ENCODE measurements at places on chromosomes 12 and 14.

- no peak overlapping the region for H3K27ac ChIP-seq
- H3K36me3 ChIP-seq = no peaks in the 10 kb centered on the region
- no peaks in the 10 kb centered on the region for H3K27me3 ChIP-seq
- H3K4me3 ChIP-seq = no peak overlapping the region
- H3K4me1 ChIP-seq = no peaks in the 10 kb centered on the region
Observed at GRCh38 chr12:69423037-69423905, 46.9 kb upstream of the FRS2 start.

DNA sequence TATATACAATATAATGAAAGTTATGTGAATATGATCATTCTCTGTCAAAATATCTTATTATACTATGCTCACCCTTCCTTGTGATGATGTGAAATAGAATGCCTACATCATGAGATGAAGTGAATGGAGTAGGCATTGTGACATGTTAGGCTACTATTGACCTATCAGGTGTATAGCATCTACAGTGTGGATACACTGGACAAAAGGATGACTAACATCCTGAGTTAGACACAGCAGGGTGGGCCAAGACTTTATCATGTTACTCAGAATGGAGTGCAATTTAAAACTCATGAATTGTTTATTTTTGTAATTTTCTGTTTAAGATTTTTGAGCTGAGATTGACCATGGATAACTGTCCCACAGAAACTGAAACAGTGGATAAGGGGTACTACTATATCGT lies 53.4 kb upstream of the NAV3 start:
- H3K27ac ChIP-seq = no peak overlapping the region
- H3K27me3 ChIP-seq = no peaks in the 10 kb centered on the region
- H3K4me3 ChIP-seq = no peak overlapping the region
- no peak for DNase-seq

DNA sequence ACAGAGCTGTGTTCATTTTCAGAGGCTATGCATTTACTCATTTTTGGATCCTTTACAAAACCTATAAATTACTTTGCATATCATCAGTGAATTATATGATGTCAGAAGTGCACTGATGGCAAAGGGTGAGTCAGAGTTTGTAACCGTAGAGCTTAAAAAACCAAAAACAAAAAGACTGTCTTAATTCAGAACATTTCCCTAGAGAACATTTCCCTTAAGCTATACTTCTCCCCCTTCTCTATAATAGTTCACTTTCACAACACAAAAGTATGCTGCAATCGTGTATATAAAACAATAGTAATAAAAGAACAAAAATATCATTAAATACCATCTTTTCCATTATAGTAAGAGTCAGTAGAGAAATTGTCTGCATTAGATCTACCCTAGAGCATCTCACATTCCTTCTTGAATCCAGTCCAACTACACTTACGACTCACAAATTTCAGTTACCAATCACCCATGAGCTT lies 934.9 kb downstream of the LRFN5 start:
- H3K4me1 ChIP-seq = no peaks in the 10 kb centered on the region
- DNase-seq = no peak
- no peak overlapping the region for H3K27ac ChIP-seq
- no peaks in the 10 kb centered on the region for H3K27me3 ChIP-seq

DNA sequence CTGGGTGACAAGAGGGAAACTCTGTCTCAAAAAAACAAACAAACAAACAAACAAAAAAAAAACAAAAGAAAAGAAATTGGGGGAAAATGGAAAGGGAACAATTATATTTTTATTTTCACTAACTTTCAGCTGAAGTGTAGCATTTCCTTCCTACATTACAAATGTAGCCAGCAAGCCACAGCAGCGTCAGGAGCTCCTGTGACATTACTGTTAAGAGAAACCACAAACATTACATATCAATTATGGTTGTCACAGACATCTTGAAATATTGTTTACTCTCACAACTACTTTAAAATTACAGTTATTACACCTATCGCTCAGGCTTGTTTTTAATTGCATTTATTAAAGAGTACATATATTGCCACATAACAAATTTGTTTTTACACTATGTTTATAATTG lies 49.8 kb upstream of the SLC24A4 start:
- H3K4me1 ChIP-seq = no peaks in the 10 kb centered on the region
- no peak for DNase-seq
- no peaks in the 10 kb centered on the region for H3K27me3 ChIP-seq
- H3K36me3 ChIP-seq = no peaks in the 10 kb centered on the region
- no peak overlapping the region for H3K4me3 ChIP-seq

- H3K27me3 ChIP-seq = no peaks in the 10 kb centered on the region
- H3K4me3 ChIP-seq = no peak overlapping the region
- no peak overlapping the region for H3K27ac ChIP-seq
- no peaks in the 10 kb centered on the region for H3K4me1 ChIP-seq
Observed at GRCh38 chr14:25108959-25109358, 59.0 kb upstream of the STXBP6 start.

DNA sequence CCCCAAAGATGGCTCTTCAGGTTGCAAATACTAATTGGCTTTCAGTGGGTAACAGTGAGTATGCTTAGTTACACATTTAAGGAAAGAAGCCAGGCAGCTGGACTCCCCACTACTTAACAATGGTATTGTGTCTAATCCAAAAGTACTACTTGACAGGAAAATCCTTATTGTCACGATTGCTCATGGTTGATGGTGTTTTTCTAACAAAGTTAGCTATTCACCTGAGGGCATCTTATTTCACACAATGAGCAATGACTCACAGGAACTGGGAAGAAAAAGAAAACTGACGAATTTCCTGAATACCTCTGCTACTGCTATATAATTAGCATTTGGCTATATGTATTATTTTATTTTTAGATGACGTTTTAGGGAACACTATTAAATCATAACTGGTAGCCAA lies 33.4 kb upstream of the ALG10 start:
- H3K4me3 ChIP-seq = no peak overlapping the region
- no peak for DNase-seq
- no peak overlapping the region for H3K27ac ChIP-seq
- no peaks in the 10 kb centered on the region for H3K27me3 ChIP-seq

DNA sequence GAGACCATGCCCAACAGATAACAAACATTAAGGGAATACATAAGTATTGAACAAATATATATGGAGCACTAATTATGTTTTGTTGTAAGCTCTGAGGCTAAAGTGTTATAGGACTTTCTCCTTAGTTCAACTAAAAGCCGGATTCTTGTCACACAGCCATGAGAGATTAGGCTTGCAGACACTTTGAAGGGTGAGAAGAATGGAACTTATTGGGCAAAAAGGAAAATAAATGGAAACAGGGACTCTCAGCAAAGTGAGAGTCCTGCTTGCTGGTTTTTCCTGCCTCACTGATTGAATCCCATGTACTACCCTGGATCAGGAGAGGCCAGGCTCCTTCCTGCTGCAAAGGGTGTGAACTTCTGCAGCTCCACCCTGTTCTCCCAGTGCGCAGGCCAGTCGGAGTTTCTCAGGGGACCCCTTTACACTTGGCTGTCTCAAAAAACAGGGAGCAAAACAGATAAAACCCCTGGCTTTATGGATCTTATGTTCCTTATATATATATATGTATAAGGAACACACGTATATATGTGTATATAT lies 77.1 kb upstream of the FUT8 start:
- H3K4me3 ChIP-seq = no peak overlapping the region
- no peaks in the 10 kb centered on the region for H3K36me3 ChIP-seq
- H3K27me3 ChIP-seq = no peaks in the 10 kb centered on the region

DNA sequence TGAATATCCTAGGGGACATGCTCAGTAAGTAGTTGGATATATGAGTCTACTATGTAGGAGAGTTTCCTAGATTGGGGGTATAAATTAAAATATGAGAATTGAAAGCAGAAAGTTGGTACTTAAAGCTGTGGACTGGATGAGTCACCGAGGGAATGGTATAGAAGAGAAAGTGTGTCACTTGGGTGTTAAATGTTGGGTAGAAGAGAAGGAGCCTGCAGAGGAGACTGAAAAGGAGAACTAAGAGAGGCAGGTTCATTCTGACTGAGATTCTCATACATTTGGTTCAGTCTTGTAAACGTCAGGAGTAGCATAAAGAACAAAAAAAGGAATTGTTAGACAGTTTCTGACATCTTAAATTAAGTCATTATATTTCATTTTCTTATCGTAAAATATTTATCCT lies 19.9 kb downstream of the LRRC9 start:
- no peak overlapping the region for H3K27ac ChIP-seq
- H3K36me3 ChIP-seq = no peaks in the 10 kb centered on the region
- no peaks in the 10 kb centered on the region for H3K27me3 ChIP-seq
- no peak for DNase-seq
- no peak overlapping the region for H3K4me3 ChIP-seq

GRCh38 chr14:81341370-81341769 lies 58.8 kb downstream of the STON2 start:
- DNase-seq = no peak
- no peaks in the 10 kb centered on the region for H3K4me1 ChIP-seq
- H3K36me3 ChIP-seq = no peaks in the 10 kb centered on the region
- H3K4me3 ChIP-seq = no peak overlapping the region

- H3K36me3 ChIP-seq = no peaks in the 10 kb centered on the region
- no peaks in the 10 kb centered on the region for H3K4me1 ChIP-seq
- H3K27ac ChIP-seq = no peak overlapping the region
Observed at GRCh38 chr14:22319526-22320361, 269.3 kb downstream of the DAD1 start.

DNA sequence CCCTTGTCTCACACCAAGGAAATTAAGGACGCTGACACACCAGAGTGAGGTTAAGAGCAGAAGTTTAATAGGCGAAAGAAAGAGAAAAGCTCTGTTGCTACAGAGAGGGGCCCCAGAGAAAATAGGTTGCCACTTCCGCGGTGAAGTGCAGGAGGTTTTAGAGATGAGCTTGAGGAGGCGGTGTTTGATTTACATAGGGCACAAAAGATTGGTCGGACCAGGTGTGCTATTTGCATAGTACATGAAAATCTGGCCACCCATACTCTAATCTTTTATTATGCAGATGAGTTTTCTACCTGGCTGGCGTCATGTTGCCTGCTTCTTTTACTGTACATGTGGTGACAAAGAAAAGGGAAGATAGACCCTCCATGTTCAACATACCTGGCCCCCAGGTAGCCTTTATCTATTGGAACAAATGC lies 23.3 kb upstream of the MYF6 start:
- no peaks in the 10 kb centered on the region for H3K4me1 ChIP-seq
- H3K27ac ChIP-seq = no peak overlapping the region
- no peak overlapping the region for H3K4me3 ChIP-seq
- no peak for DNase-seq
- no peaks in the 10 kb centered on the region for H3K27me3 ChIP-seq
